ENCODE measurements at places on chromosomes 6 and 20. TPM values are rescaled to one million over a fixed set of nuclear protein-coding genes. Genes with fewer than 3 reads are reported as not detected.

- DNase-seq = no peak
Observed at GRCh38 chr6:116766506-116767176, 1.1 kb upstream of the FAM162B start.

The C6orf15 gene
- total RNA-seq = not detected

DNA sequence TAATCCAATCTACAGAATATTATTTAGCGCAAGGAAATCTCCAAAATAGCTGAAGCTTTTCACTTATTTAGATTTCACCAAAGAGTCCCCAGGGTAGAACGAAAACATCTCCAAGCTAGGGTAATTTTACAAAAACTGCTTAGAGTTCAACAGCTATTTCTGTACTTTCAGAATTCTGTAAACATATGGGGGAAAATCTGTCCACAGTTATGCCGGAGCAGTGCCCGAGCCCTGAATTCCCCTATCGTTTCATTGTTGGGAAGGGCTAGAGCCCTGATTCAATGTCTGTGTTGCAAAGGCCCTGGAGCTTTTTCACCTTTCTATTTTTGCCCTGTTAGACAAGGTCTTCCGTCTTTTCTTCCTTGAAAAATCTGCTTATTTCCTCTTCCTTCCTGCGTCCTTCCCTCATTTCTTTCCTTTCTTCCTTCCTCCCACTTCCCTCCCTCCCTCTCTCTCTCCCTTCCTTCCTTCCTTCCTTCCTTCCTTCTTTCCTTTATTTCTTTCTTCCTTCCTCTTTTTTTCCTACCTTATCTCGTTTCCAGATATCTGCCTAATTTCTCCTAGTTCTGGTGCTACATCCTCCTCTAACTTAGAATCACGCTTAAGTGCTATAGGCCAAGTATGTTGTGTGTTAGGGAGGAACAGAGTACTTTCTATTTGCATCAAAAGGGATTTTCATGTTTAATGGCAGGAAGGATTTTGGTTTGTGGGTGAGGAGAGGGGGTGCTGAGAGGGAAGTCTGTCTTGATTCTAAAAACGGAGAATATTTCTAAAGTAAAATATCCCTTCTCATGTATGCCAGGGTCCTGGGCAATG, 122.5 kb upstream of the BMP2 start:
- DNase-seq = no peak

The KIF6 gene
- total RNA-seq = 23.6 TPM

DNA sequence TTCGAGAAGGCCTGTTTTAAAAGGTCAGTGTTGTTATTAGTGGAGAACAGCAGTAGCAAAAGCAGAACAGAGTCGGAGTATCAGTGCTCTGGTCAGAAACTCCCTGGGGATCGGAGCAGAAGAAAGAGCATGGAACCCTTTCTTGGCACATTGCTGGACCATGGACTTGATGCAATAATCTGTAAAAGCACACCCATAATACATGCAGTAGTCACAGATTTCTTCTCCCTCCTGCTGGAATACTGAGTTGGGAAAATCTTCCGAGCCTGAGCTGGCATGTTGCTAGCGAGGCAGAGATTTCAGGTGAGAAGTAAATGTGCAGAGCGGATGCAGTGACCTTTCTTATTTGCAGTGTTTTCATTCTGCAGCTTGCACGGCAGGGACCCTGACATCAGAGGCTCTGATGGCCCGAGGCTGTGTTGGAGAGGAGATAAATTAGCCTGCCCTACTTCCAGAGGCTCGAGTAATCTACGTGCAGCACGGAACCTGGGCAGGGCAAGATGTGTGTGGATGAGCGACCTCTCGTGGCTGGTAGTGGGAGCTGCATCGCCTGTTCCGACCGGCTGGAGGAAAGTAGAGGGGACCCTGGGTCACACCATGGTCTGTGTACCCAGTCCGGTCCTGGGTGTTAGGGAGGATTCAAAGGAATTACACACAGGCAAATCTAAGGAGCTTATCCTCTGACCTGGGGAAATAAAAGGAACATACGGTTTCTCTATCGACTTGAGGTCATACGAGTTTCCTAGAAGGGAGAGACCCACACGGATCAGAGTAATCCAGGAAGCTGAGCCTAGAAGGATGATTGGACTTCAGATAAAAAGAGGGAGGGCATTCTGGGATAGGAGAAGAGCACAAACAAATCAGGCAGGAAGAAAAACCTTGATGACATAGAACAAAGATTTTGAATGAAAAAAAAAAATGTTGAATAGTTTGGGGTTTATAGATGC, 137.0 kb upstream of the STMND1 start:
- peak; percentile 90 for DNase-seq

DNA sequence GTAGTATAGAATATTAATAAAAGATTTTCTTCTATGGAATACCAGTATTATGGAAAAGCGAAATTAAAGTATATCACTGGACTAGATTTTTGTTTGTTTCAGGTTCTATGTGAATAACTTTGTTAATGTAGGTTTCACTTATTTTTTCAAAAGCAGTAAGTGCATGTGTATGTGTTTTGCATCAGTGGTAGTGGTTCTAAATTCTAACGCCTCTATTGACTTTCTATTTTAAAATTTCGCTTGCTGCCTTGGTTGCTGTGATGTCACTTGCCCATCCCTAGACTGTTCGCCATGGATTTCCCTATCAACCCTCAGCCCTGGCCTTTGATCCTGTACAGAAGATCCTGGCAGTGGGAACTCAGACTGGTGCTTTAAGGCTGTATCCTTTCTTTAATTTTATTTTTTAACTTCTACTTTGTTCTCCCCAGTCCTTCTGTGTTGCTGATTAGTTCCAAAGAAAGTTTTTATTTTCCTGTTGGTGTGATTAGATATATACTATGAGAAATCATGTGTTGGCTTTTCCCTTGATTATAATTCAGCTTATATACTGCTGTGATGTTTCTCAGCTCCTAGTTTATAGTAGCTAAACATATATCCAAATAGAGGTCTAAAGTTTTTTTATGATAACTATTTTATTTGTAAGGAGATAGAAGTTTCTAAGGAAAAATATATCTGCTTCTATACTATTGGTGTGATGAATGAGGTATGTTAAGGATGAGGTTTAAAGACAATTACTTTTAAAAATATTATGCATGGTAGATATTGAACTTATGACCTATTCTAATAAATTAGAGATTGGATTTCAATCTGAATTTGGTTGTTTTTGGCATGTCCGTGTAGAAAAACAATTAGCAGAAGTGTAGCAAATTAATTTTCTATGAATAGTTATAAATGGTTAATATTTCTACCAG, 1.7 kb downstream of the STXBP5 start:
- DNase-seq = peak; percentile 59

The PGC gene
- total RNA-seq = not detected

The C20orf202 gene
- total RNA-seq = not detected

DNA sequence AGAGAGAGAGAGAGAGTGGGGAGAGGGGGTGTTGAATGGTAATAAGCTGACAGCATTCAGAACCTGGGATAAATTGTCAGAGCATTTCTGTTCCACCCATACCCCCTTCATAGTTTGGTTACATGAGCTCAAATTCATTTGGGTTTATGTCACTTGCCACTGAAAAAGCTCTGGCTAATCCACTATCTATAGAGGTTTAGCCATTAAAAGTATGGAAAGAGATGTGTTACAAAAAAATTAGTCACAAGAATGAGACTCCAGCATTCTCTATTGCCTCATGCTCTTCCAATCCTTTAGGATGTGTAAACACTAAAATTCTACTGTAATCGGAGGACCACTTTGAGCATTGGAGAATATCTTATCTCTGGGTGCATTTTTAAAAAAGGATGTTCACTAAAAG, 297.6 kb upstream of the TCF21 start:
- no peak for DNase-seq

The ASF1A gene
- total RNA-seq = 15.8 TPM

GRCh38 chr20:58713801-58714339, 21.3 kb downstream of the NPEPL1 start:
- no peak for DNase-seq

GRCh38 chr20:41224281-41224680, 86.9 kb downstream of the PLCG1 start:
- DNase-seq = no peak

The C4A gene
- 1.6 TPM for total RNA-seq

The CFB gene
- total RNA-seq = not detected

DNA sequence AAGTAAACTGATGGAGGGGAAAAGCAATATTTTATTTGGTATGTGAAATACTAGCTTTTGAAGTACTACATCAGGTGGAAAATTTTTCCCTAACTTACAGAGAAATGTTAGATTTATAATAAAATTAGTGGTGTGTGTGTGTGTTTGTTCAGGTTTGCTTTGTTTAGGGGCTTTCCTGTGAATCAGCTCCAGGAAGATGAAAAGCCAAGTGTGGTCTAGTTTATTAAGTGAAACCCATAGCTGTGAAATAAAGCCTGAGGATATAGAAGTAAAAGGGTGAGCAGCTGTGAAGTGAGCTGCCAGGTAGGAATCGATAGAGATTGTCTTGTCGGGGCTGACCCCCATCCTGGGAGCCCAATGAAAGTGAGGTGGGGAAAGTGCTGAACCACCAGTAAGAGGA, 347.6 kb upstream of the IMPG1 start:
- no peak for DNase-seq

- no peak for DNase-seq
Observed at GRCh38 chr6:71345476-71346333, 57.1 kb downstream of the OGFRL1 start.

DNA sequence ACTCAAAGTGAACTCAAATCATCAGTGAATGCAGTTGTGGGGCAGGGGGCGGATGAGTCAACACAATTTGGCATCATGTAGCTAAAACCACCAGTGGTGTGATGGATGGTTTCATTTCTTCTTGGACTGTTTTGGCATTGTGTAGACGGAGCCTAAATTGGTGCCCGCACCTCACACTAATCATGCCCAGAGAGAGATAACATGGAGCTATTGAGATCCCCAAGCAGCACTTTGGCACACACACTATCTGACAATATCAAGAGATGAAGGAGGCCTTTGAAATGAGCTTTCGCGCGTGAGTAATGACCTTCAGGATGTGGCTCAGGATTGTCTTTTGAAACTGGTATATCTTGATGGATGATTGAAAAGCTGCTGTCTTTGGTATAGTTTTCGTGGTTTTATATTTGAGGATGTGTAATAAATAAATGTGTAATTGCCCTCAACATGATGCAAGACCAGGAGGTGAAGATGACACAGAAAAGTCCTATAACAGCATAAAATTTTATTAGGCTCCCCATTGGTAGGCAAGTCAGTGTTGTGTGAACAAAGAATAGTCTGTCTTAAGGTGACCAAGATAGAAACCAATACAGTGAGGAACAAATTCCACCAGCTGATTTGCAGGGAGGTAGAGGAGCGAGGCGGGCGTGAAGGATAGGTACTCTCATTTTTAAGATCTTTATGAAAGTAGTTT, 174.2 kb downstream of the TSHZ2 start:
- peak; percentile 69 for DNase-seq

The SUMO4 gene
- not detected for total RNA-seq

GRCh38 chr6:39061182-39061581, 12.6 kb downstream of the GLP1R start:
- DNase-seq = no peak

DNA sequence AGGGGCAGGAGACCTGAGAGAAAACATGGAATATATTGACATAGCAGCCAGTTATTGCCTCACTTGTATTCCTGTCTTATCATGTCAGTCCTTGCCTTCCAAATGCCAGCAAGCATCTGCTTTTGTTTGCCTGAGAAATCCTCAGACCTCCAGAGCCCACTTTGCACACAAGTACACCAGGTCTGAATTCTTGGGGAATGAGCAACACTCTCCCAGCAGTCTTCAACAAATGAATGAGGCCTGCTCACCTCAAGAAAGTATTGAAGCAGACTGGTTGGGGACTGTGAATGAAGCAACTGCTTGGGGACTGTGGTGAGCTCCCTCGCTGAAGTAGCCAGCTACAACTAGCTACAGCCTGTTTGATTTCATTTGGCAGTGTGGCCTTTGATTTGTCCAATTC, 172.8 kb upstream of the SPTLC3 start:
- no peak for DNase-seq
